Kidney glomerular epithelial cell (primary cell): ENCODE measurements at places on chromosomes 7 and 10.

DNA sequence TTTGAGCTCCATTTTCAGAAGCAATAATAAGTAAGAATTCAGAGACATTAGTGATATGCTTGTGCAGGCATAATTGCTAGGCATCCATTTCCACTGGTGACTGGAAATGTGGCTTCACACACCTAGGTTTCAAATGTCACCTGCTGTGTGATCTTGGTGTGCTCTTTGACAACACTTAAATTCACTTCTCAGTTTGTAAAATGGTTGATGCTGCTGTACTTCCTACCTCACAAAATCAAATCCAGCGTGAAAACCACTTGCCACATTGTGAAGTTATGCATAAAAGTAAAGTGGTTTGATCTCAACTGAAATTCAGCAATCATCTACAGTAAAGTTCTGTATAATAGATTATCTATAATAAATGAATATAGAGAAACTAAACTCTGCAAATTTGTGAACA, 82.4 kb downstream of the APBB1IP start:
- no peak for DNase-seq

DNA sequence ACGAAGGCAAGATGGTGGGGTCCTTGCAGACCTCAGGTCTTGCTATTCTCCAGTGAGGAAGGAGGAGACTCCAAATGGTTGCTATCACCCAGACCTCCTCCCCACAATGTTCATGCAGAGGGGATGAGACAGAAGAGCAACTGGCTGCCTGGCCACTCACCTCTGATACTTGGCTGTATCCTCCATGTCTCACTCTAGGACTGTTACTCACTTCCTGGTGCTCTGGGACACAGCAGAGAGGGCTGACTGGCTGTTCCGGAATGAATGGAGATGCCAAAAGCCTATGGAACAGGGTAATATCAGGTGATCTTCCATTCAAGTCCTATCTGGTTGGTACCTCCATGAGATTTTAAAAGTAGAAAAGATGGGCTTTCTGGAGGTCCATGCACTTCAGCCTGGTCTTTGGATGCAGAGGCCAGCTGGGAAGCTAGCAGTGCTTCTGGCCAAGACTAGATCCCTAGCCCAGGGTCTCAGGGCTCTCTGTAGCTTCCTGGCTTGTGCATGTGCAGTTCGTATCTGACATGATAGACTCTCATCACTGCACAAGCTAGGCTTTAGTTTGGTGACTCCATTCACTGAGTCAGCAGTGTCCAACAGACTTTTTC, 27.0 kb upstream of the ABI1 start:
- DNase-seq: no peak

- no peak for DNase-seq
These were observed 18.7 kb downstream of the KIFBP start for GRCh38 chr10:69007260-69007659.

DNA sequence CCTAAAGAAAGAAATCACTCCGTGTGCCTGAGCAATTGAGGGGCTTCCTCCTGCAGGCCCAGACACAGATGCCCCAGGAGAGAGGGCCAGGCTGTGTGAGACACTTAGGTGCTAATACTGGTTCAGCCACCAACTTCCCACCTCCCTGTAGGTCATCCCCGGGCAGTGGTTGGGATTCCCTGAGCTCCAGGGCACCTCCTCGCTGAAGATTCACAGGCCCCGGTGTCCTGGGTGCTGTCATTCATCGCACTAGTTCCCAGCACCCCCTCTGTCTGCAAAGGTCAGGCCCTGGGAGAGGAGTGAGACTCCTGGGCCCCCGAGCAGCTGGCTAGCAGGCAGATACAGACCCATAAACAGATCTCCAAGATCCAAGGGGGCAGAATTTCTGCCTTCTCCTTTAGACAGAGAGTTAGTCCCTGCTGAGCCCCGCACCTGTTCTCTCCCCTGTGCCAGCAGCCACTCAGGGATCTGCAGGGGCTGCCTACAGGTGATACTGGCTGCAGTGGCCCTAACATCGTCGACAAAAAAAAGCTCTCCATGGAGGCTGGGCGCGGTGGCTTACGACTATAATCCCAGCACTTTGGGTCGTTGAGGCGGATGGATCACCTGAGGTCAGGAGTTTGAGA, 38.2 kb upstream of the GTF2I start:
- DNase-seq: no peak

- peak; percentile 64 for DNase-seq
These were observed 455.6 kb downstream of the INHBA start for GRCh38 chr7:41247143-41247865.

- no peak for DNase-seq
These were observed 78.4 kb downstream of the XRCC2 start for GRCh38 chr7:152597507-152597906.

DNA sequence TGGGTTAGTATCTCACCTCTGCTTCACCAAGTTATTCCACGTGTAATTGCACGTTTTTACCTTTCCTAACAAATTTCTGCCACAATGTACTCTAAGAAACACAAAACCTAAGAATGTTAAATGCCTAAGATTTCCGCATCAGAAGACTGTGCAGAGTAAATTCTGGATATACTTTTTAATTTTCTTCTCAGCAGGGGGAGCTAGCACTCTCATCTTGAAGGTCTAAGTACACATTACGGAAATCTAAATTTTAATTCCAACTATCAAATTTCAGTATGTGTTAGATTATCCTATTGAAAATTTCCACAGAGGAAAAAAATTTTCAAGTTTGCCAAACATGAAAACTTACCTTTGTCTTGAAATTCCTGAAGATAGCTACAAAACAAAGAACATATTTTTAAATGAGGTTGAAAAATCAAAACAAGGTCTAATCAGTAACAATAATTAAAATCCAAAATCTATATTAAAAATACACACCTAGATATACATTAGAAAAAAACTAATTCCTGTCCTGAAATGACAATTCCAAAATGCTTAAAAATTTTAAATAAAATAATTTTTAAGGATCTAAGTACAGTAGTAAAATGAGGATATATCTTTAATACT, 10.5 kb downstream of the SKAP2 start:
- peak; percentile 85 for DNase-seq

- DNase-seq: peak; percentile 32
These were observed 59.0 kb downstream of the VSTM4 start for GRCh38 chr10:49056356-49056755.

DNA sequence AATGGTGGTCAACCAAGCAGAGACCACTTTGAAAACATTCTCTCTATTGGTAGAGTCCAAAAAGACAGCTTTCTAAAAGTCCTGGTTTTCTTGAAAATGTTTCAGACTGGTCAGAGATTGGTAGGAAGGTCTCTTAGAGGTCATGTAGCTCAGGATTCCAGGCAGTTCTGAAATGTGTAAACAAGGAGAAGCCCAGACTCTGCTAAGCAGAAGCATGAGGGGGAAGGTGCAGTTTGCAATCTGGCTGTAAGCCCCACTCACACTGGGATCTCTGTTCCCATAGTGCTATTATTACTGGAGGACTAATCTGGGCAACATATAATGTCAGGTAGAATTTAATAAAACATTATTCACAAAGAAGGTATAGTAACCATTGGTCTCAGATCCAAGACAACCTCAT, 101.1 kb downstream of the MAGI2 start:
- DNase-seq: no peak

DNA sequence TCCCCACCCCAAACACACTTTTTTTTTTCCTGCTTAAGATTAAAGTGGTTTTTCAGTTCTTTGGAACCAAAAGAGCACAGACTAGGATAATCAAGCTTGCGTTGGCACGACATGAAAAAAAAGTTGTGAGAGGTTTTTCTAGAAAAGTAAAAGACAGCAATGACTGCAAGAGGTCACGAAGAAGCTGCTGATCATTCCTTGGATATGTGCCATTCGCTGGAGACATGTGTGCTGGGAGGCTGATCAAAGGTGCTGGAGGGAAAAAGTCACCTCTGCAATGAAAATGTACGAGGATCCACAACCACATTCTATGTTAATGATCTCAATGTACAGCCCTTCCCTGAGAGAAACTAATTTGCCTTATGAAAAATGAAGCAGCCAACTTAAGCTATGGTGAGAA, 5.4 kb downstream of the AKR1B1 start:
- DNase-seq: no peak

DNA sequence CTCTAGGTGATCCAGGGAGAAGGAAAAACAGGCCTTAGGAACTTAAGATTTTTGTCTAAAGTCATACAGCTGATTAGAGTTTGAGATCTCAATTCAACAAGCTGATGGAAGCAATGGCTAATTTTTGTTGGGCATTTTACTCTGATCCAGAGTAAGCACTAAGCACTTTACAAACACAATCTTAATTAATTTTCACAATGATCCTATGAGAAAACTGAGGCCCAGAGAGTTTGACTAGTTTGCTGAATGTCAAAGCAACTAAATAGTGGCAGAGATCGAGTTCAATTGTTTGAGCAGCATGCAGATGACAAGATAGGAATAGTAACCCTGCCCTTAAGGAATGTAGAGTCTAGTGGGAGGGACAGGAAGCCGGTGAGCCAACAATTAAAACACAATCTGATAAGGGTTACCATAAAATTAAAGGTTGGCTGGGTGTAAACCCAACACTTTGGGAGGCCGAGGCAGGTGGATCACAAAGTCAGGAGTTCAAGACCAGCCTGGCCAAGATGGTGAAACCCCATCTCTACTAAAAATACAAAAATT, 13.5 kb upstream of the RPEL1 start:
- DNase-seq: peak; percentile 53

GRCh38 chr10:63416376-63416775, 49.4 kb downstream of the JMJD1C start:
- DNase-seq: no peak

DNA sequence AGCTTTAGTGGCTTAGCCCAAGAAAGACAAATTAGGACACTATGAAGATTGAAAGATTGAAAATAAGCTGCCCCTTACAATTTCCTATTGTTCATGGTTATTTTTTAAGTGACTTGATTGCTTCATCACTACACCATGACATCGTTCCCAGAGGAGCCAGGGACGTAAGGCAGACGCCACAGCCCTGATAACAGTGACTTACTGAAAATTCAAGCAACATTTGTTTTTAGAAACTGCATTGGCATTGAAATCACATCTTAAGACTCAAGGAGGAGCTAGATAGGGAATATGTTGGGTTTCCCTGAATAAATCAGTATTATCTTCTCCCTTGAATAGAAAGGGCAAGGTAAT, 38.7 kb upstream of the ANK3 start:
- no peak for DNase-seq

DNA sequence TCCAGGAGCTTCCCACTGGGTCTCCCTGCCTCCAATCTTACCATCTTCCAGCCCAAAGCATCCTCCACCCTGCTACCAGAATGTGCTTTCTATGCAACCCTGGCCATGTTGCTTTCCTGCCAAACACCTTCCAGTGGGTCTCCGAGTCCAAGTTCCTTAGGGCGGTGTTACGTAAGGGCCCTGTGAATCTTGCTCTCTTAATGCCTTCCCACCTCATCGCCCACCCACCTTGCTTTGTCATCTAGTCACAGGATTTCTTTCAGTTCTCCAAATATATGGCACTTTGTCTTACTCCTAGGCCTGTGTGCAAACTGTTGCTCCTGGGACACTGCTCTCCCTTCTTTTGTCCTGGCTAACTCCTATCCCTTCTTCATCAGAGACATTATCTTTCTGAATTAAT, 344.5 kb downstream of the RPS24 start:
- no peak for DNase-seq

DNA sequence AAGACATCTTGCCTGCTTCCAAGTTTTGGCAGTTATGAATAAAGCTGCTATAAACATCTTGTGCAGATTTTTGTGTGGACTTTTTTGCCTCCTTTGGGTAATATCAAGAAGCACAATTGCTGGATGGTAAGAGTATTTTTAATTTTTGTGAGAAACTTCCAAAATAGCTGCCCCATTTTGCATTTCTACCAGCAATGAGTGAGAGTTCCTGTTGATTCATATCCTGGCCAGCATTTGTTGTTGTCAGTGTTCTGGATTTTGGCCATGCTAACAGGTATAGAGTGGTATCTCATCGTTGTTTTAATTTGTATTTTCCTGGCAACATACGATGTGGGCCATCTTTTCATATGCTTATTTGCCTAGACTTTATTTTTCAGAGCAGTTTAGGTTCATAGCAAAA, 53.9 kb downstream of the BTAF1 start:
- DNase-seq: no peak

DNA sequence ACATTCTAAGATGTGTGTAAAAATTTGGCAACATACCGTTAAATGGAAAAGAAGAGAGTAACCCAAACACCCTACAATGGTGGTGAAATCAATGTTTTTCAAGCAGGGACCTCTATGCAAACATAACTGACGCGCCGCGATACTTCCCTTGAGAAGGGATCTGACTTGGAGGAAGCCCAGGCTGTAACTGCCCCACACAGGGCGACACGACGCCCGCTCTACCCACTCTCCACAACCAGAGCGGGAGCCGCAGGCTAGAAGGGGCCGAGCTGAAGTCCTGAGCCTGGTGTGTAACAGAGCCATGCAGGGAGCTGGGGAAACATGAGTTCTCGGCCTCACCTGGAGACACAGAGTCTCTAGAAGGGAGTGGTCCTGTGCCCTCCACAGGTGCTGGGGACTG, 120.2 kb downstream of the FAM53B start:
- DNase-seq: no peak

- DNase-seq: peak; percentile 31
These were observed 21.8 kb downstream of the ARHGAP19 start for GRCh38 chr10:97270523-97271154.

DNA sequence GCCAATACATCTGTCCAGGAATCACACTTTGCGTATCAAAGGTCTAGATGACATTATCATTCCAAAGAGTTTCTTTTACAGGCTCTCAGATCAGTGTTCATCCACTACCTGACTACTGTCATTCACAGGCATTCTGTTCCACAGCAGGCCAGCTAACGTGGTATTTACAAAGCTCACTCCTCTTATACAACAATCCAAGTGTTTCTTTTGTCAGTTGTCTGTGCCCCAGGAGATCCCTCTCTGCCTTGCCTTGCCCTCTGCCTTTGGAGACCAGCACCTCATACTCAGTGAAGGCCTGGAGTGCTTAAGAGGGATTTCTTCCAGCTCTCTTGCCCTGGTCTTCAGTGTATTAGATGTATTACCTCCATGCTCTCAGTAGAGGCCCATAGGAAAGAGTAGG, 34.6 kb upstream of the CC2D2B start:
- no peak for DNase-seq

GRCh38 chr7:111835066-111835465, 272.8 kb upstream of the IMMP2L start:
- peak; percentile 2 for DNase-seq

DNA sequence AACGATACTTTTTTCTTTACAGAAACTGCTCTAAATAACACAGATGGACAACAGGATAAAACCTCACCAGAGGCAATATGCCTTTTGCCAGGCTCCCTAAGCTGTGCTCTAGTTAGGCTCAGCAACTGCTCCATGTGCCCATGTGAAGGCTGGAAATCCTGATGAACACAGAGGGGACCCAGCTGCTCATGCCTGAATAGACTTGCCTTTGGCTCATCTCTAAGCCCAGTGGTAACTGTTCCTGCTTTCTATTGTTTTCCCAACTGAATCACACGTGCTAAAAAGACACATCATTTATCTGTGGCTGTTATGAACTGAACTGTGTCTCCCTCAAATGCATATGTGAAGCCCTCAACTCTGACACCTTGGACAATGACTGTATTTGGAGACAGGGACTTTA, 110.4 kb downstream of the RNF216 start:
- DNase-seq: no peak

GRCh38 chr10:80382989-80383388, 25.4 kb upstream of the PRXL2A start:
- DNase-seq: no peak
